Anterior cingulate cortex (tissue), 58 donors: ENCODE measurements at places on chromosomes 7 and 10.

DNA sequence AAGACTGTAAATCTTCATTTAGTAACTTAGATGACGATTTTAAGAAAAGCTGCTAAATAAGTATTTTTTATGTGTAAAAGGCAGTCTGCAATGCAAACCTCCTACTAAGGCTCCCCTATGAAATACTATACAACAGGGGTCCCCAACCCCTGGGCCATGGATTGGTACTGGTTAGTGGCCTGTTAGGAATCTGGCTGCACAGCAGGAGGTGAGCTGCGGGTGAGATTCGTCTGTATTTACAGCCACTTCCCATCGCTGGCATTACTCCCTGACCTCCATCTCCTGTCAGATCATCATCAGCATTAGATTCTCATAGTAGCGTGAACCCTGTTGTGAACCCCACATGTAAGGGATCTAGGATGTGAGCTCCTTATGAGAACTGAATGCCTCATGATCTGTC is 580.4 kb downstream of the MAGI2 start:
- no peak for DNase-seq

- no peak for DNase-seq
Observed at GRCh38 chr7:4683884-4684565, 1.9 kb downstream of the FOXK1 start.

GRCh38 chr7:24133691-24134090 is 150.3 kb upstream of the NPY start:
- no peak for DNase-seq

DNA sequence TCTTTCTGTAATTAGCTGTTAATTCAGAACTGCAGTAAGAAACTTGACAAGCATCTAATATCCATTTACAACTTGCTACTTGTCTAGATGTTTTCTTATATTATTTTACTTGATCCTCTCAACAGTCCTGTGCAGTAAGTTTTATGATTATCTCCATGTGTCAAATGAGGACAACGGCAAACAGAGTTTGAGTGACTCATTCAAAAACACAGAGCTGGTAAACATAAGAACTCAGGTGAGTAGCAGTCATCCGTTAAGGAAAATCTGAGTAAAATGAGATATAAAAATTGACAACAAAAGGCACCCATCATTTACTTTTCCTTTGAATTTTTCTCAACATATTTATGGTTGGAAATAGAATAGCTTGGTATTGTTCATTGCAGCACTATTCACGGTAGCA is 19.0 kb upstream of the TARP start:
- no peak for DNase-seq

- no peak for DNase-seq
Observed at GRCh38 chr7:74355091-74355490, 65.9 kb downstream of the CLIP2 start.

GRCh38 chr7:112080978-112081377 is 125.2 kb downstream of the DOCK4 start:
- no peak for DNase-seq

DNA sequence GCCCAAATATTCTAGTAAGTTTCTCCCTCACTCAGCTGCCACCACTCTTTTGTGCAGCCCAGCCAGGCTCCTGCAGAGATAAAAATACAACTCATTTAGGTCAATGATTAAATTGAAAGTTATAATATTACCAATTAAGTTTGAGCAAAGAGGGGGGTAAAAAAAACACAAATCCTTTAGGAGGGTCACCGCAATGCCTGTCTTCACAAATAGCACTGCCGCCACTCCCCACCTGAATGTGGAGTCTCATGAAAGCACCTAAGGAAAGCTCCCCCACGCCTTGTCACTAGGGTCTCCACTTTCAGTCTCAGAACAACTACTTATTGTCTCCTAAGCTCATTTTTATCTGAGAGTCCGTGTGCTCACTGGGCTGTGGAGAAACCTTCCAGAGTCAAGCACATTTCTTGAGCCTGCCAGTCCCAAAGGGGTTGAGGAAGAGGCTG is 148.7 kb downstream of the FGFR2 start:
- DNase-seq: no peak

- DNase-seq: no peak
Observed at GRCh38 chr7:106679153-106679931, 18.4 kb upstream of the CCDC71L start.

DNA sequence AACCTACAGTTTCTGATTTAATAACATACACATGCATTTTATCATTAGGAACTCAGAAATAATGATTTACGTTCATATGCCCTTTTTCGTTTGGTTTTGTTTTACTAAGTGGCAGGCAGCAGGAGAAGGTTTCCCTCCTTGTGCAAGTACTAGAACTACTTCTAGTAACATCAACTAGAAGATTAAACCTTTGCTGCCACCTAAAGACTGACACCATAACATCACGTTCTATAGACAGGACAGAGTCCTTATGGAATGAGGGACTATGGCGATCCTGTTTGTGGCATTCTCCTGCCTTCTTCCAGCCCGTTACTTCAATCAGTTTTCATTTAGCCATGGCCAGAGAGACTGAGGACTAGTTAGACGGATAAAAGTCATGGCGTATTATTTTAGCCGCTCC is 53.2 kb downstream of the GAD2 start:
- no peak for DNase-seq

- DNase-seq: no peak
Observed at GRCh38 chr7:154217688-154218340, 165.6 kb downstream of the DPP6 start.

- DNase-seq: peak; percentile 51
Observed at GRCh38 chr10:83990126-83990525, 149.2 kb upstream of the GHITM start.

DNA sequence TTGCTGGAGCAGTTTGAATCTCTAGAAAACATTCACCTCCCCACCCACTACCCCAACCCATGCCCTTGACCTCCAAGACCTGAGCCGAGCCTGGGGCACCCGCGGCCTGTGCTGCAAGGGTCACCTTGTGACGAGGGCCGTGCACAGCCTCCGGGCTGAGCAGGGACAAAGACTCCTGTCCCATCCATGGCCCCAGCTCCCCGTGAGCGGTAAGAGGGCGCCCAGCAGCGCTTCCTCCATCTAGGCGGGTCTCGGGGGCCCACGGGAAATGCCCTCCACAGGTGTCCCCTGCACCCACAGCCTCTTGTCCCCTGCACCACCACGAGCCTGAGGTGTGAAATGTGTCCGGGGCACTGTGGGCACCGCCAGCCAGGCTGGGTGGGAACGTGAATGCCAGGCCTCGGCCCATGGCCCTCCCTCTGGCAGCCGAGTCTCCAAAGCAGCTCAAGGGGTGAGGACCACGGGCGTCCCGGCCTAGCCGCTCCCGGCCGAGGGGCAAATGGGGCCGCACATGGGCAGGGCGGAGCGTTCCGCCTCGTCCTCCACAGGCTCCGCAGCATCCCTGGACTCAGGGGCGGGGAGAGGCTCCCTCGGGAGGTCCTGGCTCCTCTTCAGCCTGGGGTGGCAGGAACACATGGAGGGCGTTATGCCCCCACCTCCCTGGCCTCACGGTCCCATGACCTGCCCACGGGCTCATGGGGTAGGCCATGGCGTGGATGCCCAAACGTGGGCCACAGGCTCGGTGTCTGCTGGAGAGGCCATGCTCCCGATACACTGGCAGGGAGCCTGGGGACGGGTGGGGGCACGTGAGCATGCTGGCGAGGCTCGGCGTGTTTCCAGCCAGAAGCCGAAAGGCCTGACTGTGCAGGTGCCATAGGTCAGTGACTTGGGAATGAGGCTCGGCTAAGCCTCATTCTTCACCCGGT is 21.1 kb downstream of the DPYSL4 start:
- no peak for DNase-seq

GRCh38 chr10:43965033-43965917 is 316.6 kb upstream of the ZNF32 start:
- no peak for DNase-seq

DNA sequence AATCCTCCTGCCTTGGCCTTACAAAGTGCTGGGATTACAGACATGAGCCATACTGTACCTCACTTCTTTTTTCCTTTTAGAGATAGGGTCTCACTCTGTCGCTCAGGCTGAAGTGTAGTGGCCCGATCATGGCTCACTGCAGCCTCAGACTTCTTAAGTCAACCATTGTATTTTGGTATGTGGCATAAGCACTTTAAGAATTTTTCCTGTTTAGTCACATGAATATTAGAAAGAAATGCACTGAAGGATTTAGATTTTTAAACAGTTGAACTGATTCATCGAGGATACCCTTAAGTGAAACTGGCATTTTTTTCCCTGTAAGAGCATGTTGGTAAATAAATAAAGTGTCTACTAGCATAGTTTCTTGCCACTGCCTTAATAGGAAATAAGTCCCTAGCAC is 319.3 kb upstream of the CACNA2D1 start:
- DNase-seq: no peak

DNA sequence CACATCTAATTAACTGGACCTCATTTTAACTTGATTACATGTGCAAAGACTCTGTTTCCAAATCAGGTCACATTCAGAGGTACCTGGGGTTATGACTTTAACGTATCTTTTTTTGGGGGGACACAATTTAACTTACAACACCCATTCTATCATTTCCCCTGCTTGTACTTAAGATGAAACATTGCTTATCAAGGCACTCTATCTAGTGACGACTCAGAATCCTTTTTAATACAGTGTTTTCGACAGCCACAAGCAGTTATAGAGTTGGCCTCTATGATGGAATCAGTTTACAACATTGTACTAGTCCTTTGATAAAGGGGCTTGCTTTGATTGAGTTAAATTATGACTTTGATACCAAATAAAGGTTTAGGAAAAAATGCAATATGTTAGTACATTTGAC is 22.7 kb downstream of the BBS9 start:
- DNase-seq: no peak

DNA sequence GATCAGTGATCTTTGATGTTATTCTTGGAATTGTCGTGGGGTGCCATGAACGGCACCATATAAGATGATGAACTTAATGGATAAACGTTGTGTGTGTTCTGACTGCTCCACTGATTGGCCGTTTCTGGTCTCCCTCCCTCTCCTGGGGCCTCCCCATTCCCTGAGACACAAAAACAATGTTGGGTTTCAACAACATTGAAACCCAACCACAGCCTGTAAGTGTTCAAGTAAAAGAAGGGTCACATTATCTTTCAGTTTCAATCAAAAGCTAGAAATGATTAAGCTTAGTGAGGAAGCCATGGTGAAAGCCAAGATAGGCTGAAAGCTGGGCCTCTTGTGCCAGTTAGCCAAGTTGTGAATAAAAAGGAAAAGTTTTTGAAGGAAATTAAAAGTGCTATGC is 19.5 kb downstream of the EN2 start:
- DNase-seq: no peak

DNA sequence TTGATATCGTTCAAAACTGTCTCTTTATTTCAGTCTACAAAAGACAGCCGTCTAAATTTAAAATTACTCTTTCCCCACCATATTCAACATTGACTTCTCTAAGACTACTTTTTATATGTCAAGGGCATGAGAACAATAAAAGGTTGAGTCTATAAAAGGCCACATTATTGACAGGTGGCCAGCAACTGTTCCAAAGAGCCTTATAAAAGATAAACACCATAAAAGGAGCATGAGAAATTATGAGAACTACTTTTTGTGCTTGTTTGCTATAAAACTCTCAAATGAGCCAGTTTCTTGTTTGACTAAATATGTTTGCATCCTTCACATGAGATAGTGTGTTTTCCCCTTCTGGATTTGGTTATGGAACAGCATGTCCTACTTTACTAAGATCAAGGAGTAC is 189.2 kb downstream of the THSD7A start:
- no peak for DNase-seq
